ENCODE measurements at places on chromosomes 6 and 20. TPM values are rescaled to one million over a fixed set of nuclear protein-coding genes. Genes with fewer than 3 reads are reported as not detected.

The CST4 gene
- total RNA-seq: not detected

The CRISP2 gene
- not detected for total RNA-seq

DNA sequence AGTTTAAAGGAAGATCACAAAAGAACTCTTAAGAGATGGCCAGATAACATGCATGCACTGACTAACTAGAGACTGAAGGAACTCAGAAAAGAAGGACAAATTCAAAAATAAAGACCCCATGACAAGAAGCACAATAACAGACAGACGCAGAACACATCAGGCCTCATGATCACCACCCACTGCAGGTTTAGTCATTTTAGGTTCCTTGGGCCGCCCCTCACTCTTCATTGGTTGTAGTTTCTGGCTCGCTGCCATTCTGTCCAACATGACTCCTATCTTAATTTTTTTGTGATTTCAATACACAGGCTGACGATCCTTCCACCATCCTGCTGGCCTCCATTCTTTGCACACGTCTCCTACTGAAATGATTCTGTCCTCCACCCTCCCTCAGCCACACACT lies 21.6 kb downstream of the STX7 start:
- no peaks in the 10 kb centered on the region for H3K27me3 ChIP-seq
- no peak overlapping the region for H3K4me3 ChIP-seq
- peaks cover 32% of the 10 kb centered on the region for H3K4me1 ChIP-seq
- no peak overlapping the region for H3K27ac ChIP-seq
- DNase-seq: peak; percentile 30

GRCh38 chr6:132007474-132008190 lies 56.5 kb upstream of the CCN2 start:
- H3K36me3 ChIP-seq: no peaks in the 10 kb centered on the region
- no peaks in the 10 kb centered on the region for H3K4me1 ChIP-seq
- H3K4me3 ChIP-seq: no peak overlapping the region
- no peak overlapping the region for H3K27ac ChIP-seq

DNA sequence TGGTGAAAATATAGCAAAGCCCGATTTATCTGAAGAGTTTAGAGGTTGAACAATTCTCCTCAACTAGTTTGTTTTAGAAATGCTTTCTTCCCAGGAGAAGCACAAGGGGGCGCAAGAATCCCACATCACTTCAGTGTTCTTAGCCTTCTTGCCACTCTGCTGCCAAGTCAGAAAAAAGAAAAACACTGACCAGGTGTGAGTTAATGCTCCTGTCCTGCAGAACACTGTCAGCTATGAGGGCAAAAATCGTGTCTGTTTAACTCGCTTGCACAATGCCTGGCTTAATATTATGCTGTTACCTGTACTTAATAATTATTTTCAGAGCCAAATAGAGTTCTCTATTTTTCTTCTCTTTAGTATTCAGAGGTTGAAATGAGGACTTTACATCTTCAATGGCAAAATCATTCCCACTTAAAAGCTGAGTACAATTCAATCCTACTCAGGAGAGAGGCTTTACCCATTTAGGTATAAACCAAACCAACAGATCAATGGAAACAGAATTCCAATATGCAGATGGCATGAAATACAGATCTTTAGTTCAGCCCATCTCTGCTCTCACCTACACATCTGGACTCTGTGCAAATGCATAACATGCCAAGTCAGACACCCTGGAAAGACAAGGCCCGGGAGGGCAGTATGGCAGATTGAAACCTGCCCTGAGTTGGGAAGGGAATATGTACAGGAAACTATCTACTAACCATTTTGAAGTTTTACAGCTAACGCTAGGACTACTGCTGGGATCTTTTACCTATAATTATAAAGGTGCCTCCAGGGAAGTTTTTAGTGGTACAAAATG lies 71.4 kb upstream of the TULP1 start:
- no peak overlapping the region for H3K4me3 ChIP-seq
- H3K27ac ChIP-seq: no peak overlapping the region
- H3K4me1 ChIP-seq: peaks cover 26% of the 10 kb centered on the region
- H3K27me3 ChIP-seq: no peaks in the 10 kb centered on the region

- H3K27me3 ChIP-seq: peaks cover 7% of the 10 kb centered on the region
- no peaks in the 10 kb centered on the region for H3K36me3 ChIP-seq
- H3K4me1 ChIP-seq: no peaks in the 10 kb centered on the region
- DNase-seq: no peak
- no peak overlapping the region for H3K27ac ChIP-seq
- no peak overlapping the region for H3K4me3 ChIP-seq
Measured at GRCh38 chr6:79911992-79912391, 35.4 kb downstream of the ELOVL4 start.
